Body of pancreas (tissue), 4 donors: ENCODE measurements at places on chromosomes 3 and 15. TPM values are rescaled to one million over a fixed set of nuclear protein-coding genes. Genes with fewer than 3 reads are reported as not detected.

GRCh38 chr3:43411429-43411828, 125.1 kb downstream of the SNRK start:
- H3K27ac ChIP-seq, result no peak overlapping the region
- no peak for DNase-seq
- H3K27me3 ChIP-seq, result no peaks in the 10 kb centered on the region
- no peaks in the 10 kb centered on the region for H3K36me3 ChIP-seq
- no peak overlapping the region for H3K4me3 ChIP-seq

EFCAB12 gene
- 1.3 TPM for total RNA-seq

- H3K27ac ChIP-seq, result no peak overlapping the region
- H3K4me1 ChIP-seq, result peaks cover 18% of the 10 kb centered on the region
- H3K36me3 ChIP-seq, result peaks cover 2% of the 10 kb centered on the region
- no peak for DNase-seq
Measured at GRCh38 chr3:111917300-111917699, 58.2 kb downstream of the PHLDB2 start.

CD96 gene
- total RNA-seq, result 0.33 TPM

- no peaks in the 10 kb centered on the region for H3K27me3 ChIP-seq
- H3K4me3 ChIP-seq, result no peak overlapping the region
- no peaks in the 10 kb centered on the region for H3K36me3 ChIP-seq
- peaks cover 5% of the 10 kb centered on the region for H3K4me1 ChIP-seq
- DNase-seq, result no peak
Measured at GRCh38 chr15:69093127-69093526, 67.3 kb upstream of the GLCE start.

- peaks cover 14% of the 10 kb centered on the region for H3K4me1 ChIP-seq
- H3K4me3 ChIP-seq, result peak overlapping the region; percentile 65
- peak overlapping the region; percentile 81 for H3K27ac ChIP-seq
Measured at GRCh38 chr3:155805204-155805801, 775 bp downstream of the C3orf33 start.

DNA sequence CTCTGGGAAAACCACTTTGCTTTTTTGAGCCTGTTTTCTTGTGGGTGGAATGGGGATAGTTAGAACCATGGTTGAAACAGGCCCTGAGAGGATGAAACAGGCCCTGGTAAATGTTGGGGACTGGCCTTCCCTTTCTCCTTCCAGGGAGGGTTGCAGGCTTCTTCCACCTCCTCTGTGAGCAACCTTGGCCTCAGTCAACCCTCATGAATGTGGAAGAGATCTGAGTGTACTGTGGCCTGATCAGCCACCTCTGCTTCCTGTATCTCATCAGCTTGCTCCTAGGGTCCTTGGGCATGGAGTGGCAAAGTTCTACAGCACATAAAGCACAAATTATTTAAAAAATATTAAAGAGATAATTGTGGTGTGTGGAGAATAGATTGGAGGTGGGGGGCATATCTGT, 17.6 kb upstream of the TRH start:
- H3K27me3 ChIP-seq, result no peaks in the 10 kb centered on the region
- H3K27ac ChIP-seq, result no peak overlapping the region
- no peak for DNase-seq
- H3K36me3 ChIP-seq, result no peaks in the 10 kb centered on the region
- no peak overlapping the region for H3K4me3 ChIP-seq
